ENCODE measurements at places on chromosomes 2 and 18.

GRCh38 chr2:195514365-195514764 lies 142.7 kb upstream of the SLC39A10 start:
- DNase-seq, result no peak

DNA sequence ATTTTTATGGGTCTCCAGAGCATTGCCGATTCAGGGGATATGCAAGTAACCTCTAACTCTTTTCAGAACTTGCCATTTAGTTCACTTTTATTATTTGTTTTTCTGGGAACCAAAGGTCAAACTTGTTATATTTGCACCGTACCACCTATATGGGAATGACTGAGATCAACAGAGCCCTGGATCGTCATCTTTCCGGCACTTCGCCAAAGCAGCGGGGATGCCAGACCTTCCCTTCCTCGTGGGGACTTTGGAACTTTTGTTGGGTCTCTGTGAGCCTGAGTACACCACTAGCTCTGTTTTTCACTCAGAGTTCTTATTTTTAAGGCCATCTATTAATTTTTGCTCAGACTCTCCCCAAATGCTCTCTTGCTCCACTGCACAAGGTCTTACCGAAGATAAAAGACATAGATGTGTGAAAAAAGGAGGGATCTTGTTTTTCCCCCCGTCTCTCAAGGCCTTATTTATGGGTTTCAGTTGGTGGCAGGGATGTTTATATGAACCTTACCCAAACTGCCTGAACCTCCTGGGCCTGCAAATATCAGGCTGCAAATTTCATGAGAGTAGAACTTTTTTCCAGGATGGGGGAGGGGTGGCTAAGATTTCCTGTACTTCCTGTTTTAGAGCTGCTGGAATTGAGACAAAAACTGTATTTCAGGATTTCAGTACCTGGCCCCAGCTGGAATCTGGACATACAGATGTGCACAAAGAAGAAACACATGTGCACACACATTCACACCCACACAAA lies 350.3 kb downstream of the HRH4 start:
- DNase-seq, result no peak

DNA sequence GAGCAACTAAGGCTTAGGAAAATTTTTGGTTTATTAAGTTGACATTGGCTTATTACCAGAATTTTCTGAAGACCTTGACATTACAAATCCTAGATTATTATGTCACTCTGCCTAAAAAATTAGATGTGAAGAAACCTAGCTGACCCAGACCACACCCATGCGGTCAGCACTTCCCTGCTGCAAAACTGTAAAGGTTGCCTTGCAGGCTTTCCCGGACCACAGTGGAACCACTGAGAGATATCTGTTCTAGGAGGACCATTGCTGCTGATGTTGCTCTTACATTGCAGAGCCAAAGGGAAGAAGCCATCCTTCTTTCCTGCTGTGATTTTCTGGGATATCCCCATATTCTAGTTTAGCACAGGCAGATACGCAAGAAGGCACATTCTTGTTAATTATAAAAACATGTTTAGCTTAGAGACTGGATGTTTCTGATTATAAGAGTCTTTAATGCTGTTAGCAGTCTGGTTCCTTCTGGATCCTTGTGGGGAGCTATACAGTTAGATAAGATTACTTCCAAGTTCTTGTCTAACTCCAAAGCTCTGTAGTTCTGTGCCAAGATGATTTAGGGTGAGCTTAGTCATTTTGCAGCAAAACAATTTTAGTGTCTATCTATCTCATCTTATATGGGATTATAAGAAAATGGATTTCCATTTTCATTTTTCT lies 70.2 kb downstream of the AOX1 start:
- no peak for DNase-seq

- DNase-seq, result no peak
These were observed 82.6 kb downstream of the FANCL start for GRCh38 chr2:58158481-58158880.

GRCh38 chr2:236811062-236811656 lies 241.5 kb downstream of the ACKR3 start:
- DNase-seq, result no peak

Data from stimulated activated CD8-positive, alpha-beta memory T cell treated with anti-CD3 and anti-CD28 coated beads, Interleukin-15, amount 100 ng/mL, for 48 hours (primary cell).